HS-5 (cell line): ENCODE measurements at places on chromosomes 1 and 21.

- no peak for DNase-seq
These were observed 8.1 kb upstream of the C1orf216 start for GRCh38 chr1:35726450-35727433.

- DNase-seq, result peak; percentile 37
These were observed 16.9 kb downstream of the RPTN start for GRCh38 chr1:152141971-152142584.

DNA sequence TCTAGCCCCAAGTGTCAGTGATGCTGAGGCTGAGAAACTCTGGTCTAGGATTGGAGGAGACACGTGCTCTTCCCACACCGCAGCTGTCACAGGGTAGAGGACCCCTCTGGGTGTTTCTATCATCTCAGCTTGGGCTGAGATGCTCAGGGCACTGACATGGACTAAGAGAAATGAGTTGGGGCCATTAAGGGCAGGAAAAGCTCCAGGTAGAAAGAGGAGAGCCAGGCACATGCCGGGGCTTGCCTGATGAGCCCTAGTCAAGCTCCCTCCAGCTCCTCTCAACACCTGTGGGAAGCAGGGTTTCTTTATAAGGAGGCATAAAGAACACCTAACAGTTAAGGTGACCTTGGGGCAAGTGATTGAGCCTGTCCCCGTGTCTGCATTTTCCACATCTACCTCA, 17.3 kb downstream of the ABCA4 start:
- DNase-seq, result no peak

DNA sequence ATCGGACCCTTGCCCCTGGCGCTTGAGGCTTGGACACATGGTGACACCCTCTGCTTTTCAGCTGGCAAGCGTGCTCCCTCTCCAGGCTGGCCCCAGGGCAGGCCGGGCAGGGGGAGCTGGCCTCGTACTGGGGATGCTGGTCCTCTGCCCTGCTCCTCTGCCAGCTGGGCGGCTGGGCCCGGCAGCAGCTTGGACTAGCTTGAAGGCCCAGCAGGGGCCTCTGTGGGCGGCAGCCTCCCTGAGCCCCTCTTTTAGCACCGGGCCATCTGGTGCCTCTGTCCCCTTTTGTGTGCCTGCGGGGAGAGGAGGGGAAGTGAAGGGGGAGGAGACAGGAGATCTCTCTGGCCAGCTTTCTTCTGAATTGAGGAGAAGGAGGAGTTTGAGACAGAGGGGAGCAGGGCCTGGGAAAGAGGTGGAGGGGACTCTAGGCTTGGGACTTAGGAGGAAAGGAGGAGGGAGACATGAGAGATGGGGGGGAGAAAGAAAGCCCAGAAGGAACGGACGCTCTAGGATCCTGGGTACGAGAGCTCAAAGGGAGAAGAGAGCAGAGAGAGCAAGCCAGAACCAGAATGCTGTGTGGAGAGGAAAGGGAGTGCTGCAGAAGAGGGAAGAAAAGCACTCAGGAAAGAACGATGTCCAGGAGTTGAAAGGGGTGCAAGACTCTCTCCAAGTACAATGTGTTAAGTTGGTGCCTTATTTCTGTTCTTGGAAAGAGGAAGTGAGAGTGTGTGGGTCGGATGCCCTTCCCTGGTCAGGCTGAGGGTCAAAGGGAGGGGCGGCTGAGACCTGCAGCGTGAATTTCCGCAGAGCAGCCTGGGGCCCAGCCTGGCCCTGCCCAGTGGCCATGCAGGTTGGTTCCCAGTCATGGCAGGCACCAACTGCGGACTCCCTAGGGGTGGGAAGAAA, 40.3 kb downstream of the IER5 start:
- no peak for DNase-seq

DNA sequence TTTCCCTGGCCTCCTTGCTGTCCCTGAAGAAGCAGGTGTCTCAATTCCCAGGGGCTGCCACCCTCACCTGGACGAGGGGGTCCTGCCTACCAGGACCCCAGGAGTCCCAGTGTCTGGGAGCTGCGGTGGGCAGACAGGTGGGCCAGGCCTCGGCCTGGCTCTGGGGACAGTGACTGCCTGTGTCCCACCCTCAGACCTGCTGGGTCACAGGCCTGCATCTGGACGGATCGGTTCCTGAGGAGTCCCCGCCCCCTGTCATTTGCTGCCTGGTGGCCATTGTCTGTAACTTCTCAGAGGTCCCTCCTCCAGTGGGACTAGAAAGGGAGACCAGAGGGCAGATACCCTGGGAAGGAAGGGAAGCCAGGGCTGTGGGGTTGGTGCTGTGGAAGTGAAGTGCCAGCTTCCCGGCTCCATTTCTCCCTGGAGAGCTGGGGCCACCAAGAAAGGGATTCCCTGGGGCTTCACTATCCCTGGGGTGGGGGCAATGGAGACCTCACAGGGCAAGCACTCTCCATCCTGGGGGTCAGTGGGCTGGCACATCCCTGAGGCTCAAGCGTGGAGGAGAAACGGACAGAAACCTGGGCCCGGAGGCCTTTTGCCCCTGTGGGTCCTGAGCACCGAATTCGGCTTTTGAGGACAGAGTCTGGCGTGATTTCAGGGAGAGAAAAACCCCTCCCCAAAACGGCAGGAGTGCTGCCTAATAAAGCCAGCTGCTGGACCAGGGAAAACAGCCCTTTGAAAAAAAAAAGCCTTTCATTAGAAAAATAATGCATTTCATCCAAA, 157.3 kb downstream of the PEX14 start:
- no peak for DNase-seq

DNA sequence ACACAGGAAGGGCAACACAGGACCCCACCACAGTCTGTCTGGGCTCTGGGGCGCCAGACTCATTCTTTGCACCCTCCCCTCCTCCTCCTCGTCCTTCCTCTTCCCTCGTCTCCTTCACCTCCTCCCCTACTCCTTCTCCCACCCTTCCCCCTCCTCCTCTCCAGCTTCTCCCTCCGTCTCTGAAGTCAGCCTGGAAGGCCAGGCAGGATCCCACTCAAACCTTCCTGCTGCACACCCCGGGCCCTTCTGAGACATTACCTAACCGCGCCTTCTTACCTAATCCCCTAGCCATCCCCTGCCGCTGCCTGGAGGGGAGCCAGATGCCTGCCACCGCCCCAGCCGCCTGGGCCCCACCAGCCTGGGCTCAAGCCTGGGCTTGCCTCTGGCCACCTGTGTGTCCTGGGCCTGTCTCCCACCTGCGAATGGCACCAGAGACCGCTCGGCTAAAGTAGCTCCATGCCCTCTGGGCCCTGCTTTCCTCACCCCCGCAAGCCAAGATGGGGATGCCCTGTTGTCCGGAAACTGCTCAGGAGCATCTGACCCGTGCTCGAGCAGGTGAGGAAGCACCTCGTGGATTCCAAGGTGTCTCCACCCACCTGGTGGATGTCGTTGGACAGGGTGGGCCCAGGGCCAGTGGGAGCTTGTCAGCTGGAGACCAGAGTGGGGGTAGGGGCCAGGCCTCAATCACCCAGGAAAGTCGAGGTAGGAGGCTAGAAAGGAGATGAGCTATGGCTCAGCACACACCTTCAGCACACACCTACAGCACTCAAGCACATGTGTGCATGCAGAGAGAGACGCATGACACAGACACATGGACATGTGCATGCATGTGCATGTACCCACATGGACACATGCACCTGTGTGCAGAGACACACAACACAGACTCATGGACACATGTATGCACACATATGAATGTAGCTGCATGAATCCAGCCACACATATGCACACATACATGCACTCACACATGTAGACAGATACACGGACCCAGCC, 31.9 kb downstream of the WNT9A start:
- DNase-seq, result no peak

GRCh38 chr1:209323743-209324142, 259.8 kb upstream of the CAMK1G start:
- DNase-seq, result no peak

- DNase-seq, result no peak
These were observed 285.2 kb upstream of the NEGR1 start for GRCh38 chr1:72567521-72567920.

DNA sequence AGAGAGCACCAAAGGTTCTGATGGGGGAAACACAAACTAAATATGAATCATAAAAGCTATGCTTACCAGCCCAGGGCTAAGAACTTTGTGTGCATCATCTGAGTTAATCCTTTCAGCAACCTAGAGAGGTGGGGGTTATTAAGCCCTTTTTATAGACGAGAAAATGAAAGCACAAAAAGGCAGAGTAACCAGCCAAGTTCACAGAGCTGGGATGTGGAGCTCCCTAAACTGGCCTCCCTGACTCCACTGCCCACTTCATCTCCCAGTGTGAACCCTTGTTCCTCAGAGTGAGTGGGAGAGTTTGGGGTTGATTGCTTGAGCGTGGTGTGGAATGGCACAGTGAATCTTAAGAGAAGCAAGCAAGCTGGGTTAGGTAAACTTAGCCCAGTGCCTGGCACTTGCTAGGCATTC, 10.8 kb upstream of the BCAR3 start:
- DNase-seq, result no peak

- DNase-seq, result no peak
These were observed 30.5 kb upstream of the KIF26B start for GRCh38 chr1:245124241-245124640.

GRCh38 chr1:34806396-34806795, 13.6 kb downstream of the GJA4 start:
- DNase-seq, result no peak

DNA sequence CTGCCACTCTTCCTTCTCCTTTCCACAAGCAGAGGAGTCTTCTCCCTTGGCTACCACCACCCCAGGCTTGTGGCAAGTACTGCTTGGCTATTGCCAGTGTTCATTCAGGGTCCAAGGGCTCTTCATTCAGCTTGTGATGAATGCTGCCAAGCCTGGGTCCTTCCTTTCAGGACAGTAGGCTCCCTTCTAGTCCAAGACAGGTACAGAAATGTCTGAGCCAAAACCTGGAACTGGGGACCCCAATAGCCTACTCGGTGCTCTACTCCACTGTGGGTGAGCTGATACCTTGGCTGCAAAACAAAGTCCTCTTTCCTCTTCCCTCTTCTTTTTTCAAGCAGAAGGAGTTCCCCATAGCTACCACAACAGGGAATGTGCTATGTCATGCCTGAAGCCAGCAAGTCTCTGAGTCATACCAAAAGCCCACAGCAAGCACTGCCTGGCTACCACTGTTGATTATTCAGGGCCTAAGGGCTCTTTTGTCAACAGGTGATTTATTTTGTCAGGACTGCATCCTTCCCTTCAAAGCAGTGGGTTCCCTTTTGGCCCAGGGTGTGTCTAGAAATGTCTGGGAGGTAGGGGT, 268.9 kb downstream of the HHAT start:
- DNase-seq, result peak; percentile 65

- no peak for DNase-seq
These were observed 28.3 kb upstream of the PEF1 start for GRCh38 chr1:31672986-31673385.

- DNase-seq, result peak; percentile 9
These were observed 320 bp downstream of the C1orf174 start for GRCh38 chr1:3899754-3900149.

GRCh38 chr1:34785875-34786470, 5.0 kb downstream of the GJB3 start:
- DNase-seq, result no peak

DNA sequence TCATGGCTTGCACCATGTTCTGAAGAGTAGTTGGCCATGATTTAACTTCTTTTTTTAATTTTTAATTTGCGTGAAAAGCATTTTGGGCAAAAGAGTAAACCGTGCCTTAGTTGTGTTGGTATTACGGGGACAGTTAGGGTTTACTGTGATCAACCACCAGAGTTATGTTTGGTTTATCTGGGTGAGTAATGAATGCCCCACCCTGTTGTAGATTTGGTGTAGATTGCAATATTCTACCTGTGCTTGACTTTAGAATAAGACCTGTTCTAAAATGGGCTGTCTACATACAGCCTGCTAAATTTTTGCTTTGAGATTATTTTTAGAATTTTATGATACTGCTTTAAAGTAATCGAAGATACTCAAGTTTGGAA, 1.4 kb downstream of the USP25 start:
- no peak for DNase-seq

- DNase-seq, result no peak
These were observed 65.7 kb downstream of the PEX14 start for GRCh38 chr1:10540277-10541005.
